ENCODE measurements at places on chromosomes 4 and X. TPM values are rescaled to one million over a fixed set of nuclear protein-coding genes. Genes with fewer than 3 reads are reported as not detected.

Gene MFAP3L
- 6.2 TPM for total RNA-seq

Gene KLHL15
- total RNA-seq: 5.6 TPM

Gene EVC2
- total RNA-seq: 2.3 TPM

Gene NXF2B
- total RNA-seq: not detected

Gene NPFFR2
- total RNA-seq: not detected

Gene CLDN22
- total RNA-seq: not detected

All from A549 treated with CpdA at 1 μM for 4 hours (cell line).